ENCODE measurements at places on chromosomes 11 and 22.

- DNase-seq = peak; percentile 76
These were observed 22.1 kb upstream of the RRAS2 start for GRCh38 chr11:14380947-14381561.

- DNase-seq = no peak
These were observed 110.2 kb downstream of the GRIA4 start for GRCh38 chr11:105720096-105720495.

- DNase-seq = no peak
These were observed 375.6 kb upstream of the CCDC90B start for GRCh38 chr11:83661491-83662350.

GRCh38 chr22:24133187-24133965 is 47.9 kb upstream of the SUSD2 start:
- DNase-seq = no peak

- no peak for DNase-seq
These were observed 4.4 kb downstream of the C11orf86 start for GRCh38 chr11:66979336-66979980.

DNA sequence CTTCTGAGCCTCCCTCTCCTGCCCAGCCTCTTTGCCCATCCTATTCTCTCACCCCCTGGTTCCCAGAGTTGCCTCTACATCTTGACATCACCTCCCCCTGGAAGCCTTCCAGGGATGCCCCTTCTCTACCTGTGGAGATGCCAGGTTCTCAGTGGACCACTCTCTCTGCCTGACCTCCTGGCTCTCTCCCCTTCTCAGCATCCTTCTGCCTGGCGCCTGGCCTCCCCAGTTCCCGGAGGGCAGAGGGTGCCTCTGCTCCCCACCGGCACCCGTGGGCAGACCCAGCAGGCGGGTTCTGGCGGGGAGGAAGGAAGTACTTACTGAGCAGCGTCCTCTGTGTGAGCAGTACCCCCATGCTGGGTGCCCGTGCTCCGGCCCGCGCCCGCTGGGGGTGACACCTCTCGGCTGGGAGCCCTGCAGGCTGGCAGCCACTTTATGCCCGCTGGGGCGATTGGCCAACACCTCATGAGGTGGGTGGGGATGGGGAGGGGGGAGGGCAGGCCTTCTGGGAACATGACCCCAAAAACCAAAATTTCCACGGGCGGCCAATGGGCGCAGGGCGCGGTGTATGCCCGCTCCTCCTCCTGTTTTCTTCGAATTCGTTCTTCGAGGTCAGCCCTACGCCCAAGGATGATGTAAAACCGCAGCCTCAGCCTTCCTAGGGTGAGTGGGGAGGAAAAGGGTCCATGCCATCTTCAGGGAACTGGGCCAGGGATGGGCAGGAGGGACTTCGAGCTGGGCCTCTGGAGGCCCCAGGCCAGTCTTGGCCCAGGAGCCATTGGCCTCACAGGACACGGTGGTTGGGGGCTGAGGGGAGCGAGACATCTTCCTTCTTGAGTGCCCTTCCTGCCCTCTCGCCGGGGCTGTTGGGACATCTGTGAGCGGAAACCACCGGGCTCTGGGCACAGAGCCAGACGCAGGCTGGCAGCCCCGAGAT is at the start of gene OSM:
TSS of gene OSM (minus strand) at position 407 of the 937 bp plus-strand sequence. CDS start at position 355, 52 bp downstream.
- DNase-seq = no peak

- DNase-seq = peak; percentile 43
These were observed 22.8 kb upstream of the P2RY6 start for GRCh38 chr11:73249304-73249703.

GRCh38 chr11:64607381-64607985 is 16.5 kb downstream of the SLC22A12 start:
- no peak for DNase-seq

GRCh38 chr11:110712659-110713448 is 617 bp upstream of the ARHGAP20 start:
- DNase-seq = no peak

- DNase-seq = peak; percentile 75
These were observed 302.6 kb upstream of the FAT3 start for GRCh38 chr11:91921974-91922373.

- no peak for DNase-seq
These were observed 416.3 kb downstream of the AASDHPPT start for GRCh38 chr11:106493751-106494150.

- no peak for DNase-seq
These were observed 198.3 kb upstream of the PGR start for GRCh38 chr11:101327908-101328307.

- DNase-seq = no peak
These were observed 1374.2 kb downstream of the FAM181B start for GRCh38 chr11:81359476-81359875.

DNA sequence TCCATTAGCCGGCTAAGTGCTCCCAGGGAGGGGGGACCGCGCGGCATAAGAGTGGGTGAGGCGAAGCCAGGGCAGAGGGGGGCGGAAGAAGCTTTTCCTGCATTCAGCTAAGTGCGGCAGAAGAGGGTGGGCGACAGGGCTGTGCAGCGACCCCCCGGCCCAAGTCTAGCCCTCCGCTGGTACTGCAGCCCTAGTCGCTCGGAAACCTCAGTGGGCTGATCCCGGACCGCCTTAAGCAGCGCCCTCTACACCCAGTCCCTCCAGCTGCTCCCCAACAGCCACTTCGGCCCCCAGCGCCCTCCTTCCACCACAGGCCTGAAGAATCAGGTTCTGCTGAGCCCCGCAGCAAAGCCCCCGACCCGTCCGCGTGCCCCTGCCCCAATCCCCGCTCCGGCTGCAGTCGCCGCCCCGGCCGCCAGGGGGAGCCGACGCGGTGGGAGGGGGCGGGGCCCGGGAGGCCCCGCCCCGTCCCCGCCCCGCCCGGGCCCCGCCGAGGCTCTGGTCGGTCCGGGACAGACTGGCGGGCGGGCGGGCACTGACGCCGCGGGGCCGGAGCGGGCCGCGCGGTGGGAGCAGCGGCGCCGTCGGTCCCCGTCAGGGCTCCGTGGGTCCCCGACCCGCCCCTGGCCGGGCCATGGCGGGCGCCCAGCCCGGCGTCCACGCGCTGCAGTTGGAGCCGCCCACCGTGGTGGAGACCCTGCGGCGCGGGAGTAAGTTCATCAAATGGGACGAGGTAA is at the start of gene PLCB3:
TSS of gene PLCB3 (plus strand) at position 515 of the 737 bp plus-strand sequence. CDS start at position 635, 120 bp downstream.
- DNase-seq = peak; percentile 85

DNA sequence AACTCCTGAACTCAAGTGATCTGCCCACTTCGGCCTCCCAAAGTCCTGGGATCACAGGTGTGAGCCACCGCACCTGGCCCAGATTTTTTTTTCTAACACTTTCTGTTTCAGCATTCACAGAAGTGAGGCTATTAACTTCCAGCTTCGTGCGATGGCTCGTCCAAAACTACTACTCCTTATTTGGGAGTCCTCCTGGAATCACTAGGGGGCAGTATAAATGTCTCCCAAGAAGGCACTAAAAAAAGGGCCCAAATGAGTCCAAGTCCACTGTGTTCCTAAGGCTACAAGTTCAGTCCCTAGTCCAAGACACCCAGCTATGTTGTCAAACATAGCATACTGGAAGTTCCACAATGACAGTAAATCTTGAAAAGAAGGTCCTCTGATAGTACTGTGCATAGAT is 63.2 kb upstream of the BIRC3 start:
- DNase-seq = no peak

DNA sequence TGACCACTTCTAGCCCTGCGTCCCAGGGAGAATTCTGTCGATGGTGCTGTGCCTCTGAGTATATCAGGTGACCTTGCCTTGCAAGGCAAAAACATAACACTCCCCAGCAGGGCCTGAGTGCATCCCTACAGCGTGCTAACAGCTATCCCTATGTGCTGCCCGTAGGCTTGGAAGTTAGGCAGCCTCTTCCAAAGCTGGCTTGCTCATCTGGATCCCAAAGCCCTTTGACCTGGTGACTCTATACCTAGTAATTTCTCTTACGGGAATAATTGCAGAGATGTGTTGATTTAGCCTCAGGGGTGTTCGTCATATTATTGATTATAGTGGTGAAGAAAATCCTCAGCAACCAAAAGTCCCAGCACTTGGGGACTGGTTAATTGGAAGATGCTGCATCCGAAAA is 32.6 kb upstream of the CRYBB3 start:
- DNase-seq = no peak

DNA sequence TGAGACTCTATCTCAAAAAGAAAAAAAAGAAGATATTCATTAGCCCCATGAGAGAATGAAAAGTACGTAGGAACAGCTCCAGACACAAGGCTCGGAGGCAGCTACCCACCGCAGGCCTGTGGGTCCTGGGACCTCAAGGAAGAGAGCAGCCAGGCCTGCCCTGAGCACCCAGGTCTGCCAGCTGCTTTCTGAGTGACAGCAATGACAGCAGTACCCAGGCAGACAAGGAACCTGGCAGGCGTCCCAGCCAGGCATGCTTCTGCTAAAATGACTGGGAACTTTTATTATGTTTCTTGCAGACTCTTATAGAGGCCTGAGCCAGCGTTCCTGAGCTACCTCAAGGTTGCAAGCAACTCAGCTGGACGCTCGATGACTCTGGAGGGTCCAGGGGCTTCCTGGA is 31.6 kb downstream of the CPT1A start:
- no peak for DNase-seq

- no peak for DNase-seq
These were observed 53.1 kb upstream of the GRK2 start for GRCh38 chr11:67213178-67213621.

DNA sequence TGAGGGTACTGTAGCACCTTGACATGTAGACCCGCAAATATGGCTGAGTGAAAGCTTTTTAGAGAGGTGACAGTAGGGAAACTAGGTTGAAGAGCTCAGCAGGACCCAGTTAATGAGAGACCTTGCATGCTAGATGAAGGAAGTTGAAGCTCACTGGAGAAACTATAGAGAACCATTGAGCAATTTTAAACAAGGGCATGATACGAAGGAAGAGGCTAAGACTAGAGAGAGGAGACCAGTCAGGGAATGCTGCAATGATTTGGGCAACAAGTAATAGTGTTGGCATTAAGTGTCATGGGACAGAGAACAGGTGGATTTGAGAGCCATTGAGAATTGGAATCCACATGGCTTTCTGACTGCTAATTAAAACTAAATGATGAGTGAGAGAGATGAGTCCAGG is 4.1 kb downstream of the OLFML1 start:
- no peak for DNase-seq

DNA sequence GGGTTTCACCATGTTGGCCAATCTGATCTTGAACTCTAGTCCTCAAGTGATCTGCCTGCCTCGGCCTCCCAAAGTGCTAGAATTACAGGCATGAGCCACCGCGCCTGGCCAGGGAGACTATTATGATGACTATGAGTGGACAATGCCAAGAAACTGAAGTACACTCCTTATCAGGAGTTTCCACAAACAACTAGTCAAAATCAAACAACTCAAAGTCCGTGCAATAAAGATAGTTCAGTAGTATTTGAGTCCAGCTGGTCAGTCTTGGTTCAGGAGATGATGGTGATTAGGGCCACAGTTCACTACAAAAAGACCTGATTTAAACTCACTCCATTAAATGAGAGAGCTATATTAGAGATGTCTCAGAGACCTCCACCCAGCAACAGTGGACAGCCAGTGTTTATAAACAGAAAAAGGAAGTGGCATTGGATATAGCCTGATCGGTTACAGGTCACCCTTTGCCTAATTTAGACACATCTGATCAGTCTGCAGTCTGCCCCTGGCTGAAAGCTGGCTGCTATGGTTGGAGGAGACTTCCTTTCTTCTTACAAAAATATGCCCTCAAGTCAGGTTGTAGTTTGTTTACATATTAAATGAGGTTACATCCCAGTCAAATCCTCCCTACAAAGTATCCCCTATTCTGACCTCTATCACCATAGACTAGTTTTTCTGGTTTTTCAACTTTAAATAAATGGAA is 17.0 kb downstream of the CD3E start:
- DNase-seq = no peak

DNA sequence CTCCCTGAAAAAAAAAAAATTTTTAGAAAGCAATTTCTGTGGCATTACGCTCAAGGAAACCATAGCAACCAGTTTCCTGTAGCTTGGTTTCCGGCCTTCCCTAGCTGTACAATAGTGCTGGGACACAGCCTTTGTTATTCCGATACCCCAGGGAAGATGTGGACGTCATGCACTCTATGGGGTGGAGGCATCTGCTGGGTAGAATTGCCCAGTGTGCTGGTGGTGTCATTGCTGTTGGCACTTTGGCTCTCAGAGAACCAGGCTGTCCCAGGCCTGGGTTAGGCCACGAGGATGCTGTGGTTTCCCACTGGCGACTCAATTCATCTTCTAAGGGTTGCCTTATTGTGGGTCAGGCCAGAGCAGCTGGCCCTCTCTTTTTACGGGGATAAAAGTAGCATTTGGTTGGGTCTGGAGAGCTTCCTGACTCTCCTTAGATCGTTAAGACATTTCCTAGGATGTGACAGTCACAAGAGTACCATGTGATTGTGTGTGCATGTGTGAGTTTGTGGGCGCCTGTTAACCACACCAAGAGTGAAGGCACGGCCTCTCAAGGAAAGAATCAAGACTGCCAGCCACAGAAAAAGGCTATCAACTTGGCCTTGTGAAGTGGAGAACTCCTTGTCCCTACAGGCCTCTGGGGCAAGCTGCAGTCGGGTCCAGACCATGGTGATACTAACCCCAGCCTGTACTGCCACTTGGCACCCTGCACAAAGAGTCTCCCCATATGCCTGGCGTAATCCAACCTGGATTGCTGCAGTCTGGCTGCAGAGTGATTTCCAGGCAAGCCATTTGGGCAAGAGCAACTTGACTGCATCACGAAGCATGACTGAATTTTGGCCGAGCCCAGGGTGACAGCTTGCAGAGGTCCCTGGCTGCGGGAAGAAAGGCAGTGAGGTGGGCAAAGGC is 35.9 kb upstream of the NAV2 start:
- no peak for DNase-seq

DNA sequence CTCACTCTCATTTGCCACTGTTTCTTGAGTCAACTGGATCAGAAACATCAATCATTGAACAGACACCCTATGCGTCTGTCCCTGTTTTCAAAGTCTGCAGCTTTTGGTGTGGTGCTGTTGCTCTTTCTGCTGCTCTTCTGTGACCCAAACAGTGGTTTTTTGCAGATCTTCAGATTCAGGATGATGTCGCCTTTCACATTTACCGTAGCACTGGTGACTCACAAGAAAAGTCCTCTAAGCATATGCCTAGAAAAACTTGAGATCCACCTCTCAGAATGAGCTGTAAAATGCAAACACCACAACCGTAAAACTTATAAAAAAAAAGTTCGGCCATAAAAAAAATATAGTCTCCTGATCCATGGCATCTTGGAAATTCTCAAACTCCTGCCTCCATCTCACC is 400.4 kb downstream of the NTM start:
- DNase-seq = no peak

- no peak for DNase-seq
These were observed 294.1 kb upstream of the MTNR1B start for GRCh38 chr11:92675303-92675702.

- no peak for DNase-seq
These were observed 66.4 kb downstream of the DGCR2 start for GRCh38 chr22:19055801-19056200.

DNA sequence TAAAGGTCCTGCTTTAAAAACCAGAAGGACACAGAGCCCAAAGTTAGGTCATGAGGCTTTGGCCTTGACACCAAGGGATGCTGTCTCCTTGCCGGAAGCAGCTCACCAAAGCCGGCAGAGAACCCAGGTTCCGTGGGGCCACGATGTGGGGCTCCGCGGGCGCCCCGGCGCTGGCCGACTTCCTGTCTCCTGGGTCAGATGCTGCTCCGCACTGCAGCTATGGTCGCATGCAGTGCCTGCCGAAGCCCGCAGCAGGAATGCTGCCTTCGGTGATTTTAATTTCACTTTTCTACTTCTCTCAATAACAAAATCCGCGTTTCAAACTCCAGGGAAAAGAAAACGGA is 454 bp upstream of the OTUB1 start:
- DNase-seq = no peak

Data from urothelium cell line (cell line).